ENCODE measurements at places on chromosomes 16 and 17. TPM values are rescaled to one million over a fixed set of nuclear protein-coding genes. Genes with fewer than 3 reads are reported as not detected.

DNA sequence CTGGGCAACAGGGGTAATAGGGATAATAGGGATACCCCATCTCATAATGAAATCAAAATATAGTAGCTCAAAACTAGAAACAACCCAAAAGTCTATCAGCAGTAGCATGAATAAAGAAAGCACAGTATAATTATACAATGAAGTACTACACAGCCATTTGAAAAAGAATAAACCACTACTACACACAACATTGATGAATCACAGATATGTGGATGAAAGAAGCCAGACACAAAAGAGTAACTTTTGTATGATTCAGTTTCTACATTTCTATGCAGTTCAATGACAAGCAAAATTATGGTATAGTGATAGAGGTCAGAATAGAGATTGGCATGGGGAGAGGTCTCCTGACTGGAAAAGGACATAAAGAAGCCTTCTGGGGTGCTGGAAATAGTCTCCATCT is 2.8 kb upstream of the HOXB13 start:
- no peak for DNase-seq

DNA sequence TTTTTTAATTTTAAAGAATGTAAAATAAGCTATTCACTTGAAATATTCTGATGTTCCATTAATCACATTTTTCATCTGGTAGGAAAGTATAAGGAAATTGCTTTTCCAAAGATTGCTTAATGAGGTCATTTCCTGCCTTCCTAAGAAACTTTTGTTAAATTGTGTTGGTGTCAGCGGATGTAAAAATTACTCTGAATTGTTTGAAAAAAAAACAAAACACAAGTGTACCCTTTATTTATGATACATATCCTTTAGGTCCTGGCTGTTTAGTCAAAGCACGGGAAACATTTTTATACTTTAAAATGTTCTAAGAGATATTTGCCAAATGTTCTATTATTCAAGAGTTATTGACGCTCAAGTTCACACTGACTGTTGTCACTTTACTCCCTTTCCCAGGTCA is 1357.4 kb upstream of the GOT2 start:
- DNase-seq = no peak

DNA sequence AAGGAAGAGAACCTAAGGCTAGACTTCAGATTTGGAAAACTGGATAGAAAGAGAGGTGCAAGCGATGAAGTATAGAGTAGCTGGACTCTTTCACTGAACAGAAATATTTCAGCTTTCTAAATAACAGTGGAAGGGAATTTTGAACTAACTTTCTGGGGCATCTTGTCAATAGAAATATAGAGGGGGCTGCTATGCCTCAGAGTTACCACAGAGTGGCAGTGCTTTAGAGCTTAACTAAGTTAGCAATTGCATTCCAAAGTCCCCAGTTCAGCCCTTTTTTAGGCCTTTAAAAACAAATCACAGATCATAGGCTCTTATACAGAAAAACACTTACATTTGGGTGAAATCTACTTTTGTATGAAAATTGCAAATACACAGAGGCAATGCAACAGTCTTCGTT is 154.2 kb upstream of the CDH8 start:
- DNase-seq = no peak

DNA sequence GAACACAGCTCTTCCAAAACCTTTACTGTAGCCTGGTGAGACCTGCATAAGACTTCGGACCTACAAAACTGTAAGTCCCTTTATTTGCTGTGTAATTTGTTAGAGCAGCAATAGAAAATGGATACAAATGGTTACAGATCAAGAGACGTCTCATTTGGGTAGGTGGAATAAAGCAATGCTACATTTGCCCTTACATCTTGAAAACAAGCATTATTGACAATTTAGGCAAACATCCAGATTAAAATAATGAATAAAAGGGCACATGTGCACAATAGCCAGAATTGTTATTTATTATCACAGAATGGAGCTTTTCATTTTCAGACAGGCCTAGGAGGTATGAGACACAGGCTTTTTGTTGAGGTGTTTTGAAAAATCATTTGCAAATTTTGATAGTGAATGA is 222.2 kb upstream of the CPHXL start:
- no peak for DNase-seq

GRCh38 chr17:8126491-8127066 is 2.7 kb upstream of the HES7 start:
- DNase-seq = peak; percentile 30

DNA sequence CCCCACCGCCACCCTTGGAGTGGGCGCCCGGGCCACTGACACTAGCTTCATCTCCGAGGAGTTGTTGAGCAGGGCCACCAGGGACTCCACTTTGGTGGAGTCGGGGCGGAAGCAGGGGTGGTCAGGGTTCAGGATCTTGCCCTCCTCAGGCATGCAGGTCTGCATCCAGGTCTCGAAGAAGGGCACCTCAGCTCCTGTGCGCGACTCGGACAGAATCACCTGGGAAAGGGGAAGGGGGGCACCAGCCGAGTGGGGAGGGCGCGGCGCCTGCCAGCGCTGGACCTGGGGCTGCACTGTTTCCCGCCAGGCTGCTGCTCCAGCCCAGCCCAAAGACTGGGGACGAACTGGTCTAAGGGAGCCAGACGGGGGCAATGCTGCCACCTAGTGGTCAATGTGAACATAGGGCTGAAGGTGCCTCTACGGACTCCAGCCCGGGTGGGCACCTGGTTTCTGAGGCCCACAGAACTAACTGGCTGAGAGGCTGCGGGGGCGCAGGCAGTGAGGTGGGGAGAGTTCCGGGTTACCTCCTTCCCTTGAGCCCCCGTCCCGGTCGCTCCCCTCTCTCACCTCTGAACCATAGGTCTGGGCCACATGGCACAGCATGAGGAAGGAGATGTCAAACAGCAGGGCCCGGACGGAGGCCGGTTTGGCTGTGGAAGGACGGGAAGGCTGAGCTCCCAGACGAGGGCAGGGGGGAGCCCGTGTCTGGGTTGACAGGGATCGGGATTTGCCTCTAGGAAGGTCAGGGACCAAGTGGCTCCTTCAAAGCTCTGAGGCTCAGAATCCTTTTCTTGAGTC is 11.8 kb downstream of the CSF3 start:
- DNase-seq = peak; percentile 74

GRCh38 chr17:79388556-79389295 is 222.1 kb downstream of the RBFOX3 start:
- peak; percentile 70 for DNase-seq

DNA sequence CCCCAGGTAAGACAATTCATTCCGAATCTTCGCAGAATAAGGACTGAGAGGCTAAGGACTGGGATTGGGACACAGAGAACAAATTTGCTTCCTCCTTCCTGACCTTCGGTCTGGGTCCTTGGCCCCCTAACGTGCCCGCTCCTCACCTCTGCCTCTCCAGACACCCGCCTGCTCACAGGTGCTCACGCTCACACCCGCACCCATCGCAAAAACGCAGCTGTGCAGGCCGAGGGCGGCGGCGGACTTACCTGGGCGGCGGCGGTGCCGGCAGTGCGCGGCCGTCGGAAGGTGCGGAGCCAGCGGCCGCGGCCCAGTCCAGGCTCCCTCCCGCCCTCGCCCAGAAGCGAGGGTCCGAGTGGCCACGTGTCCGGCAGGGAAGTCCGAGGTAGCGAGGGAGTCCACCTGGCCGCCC is 7.1 kb upstream of the HOXB9 start:
- no peak for DNase-seq

DNA sequence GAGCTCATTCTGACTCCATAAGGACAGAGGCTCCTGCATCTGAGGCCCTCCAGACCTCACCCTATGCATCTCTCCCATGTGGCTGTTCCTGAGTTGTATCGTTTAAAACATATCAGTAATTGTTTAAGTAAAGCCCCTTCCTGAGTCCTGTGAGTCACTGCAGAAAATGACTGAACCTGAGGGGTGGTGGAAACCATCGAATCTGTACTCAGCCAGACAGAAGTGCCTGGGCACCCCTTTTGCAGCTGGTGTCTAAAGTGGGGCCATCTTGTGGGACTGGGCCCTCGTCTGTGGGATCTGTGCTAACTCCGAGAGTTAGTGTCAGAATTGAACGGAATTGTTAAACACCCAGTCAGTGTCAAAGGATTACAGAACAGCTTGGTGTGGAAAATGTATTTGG is 25.4 kb downstream of the CMTM3 start:
- DNase-seq = no peak

GRCh38 chr16:68284847-68285246 is 20.5 kb downstream of the SLC7A6 start:
- DNase-seq = no peak

DNA sequence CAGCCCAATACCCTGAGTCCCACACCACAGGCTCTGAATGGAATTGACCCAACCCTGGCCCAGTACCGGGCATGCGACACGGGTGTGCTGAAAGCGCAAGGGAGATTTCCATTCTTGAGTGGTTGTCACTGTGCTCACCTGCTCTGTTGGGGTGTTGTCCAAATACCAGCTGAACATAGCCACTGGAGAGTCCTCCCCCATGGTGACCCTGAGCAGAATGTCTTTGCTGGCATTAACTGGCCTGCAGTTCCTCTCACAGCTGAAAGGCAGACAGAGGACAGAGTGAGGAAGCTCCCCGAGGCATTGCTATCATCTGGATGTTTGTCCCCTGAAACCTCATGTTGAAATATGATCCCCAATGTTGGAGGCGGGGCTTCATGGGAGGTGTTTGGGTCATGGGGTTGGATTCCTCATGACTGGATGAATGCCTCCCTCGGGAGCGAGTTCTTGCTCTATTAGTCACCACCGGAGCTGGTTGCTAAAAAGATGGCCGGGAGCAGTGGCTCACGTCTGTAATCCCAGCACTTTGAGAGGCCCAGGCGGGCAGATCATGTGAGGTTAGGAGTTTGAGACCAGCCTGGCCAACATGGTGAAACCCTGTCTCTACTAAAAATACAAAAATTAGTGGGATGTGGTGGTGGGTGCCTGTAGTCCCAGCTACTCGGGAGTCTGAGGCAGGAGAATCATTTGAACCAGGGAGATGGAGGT is 57.3 kb upstream of the BCO1 start:
- DNase-seq = peak; percentile 57

GRCh38 chr16:82016263-82016662 is 5.0 kb upstream of the SDR42E1 start:
- no peak for DNase-seq

DNA sequence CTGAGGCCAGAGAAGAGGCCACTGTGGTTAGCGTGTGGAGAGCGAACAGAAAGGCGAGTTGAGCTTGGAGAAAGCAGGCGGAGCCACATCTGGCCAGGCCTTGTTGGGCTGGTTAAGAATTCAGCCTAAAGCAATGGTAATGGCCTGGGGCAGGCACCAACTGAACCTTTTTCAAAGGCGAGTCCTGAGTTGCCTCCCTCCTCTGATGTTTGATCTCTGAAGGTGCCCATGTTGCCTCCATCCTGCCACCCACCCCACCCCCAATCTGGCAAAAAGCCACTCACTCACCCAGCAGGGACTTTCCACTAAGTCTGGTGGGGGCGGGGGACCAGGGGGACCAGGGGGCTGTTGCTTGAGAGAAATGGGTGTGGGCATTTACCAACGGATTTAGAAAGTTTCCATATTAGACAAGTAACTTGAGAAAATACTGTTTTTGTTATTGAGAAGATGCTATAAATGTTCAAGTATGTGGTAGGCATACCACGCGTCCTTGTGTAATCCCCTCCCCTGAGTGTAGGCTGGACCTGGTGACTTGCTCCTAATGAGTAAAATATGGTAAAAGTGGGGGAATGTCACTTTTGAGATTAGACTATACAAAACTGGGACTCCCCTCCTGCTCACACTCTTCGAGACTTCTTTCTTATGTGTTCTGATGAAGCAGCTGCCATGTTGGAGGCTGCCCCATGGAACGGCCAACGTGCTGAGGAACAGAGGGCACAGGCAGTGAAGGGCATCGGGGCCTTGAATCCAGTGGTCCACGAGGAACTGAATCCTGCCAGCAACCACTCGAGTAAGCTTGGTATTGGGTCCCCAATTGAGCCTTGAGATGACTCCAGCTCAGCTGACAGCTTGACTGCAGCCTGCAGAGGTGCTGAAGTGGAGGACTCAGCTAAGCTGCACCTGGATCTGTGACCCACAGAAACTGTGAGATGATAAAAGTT is 29.9 kb upstream of the TNS4 start:
- no peak for DNase-seq

- no peak for DNase-seq
Measured at GRCh38 chr17:82823004-82823403, 16.8 kb downstream of the ZNF750 start.

- peak; percentile 82 for DNase-seq
Measured at GRCh38 chr17:15171167-15172047, 93.7 kb downstream of the PMP22 start.

DNA sequence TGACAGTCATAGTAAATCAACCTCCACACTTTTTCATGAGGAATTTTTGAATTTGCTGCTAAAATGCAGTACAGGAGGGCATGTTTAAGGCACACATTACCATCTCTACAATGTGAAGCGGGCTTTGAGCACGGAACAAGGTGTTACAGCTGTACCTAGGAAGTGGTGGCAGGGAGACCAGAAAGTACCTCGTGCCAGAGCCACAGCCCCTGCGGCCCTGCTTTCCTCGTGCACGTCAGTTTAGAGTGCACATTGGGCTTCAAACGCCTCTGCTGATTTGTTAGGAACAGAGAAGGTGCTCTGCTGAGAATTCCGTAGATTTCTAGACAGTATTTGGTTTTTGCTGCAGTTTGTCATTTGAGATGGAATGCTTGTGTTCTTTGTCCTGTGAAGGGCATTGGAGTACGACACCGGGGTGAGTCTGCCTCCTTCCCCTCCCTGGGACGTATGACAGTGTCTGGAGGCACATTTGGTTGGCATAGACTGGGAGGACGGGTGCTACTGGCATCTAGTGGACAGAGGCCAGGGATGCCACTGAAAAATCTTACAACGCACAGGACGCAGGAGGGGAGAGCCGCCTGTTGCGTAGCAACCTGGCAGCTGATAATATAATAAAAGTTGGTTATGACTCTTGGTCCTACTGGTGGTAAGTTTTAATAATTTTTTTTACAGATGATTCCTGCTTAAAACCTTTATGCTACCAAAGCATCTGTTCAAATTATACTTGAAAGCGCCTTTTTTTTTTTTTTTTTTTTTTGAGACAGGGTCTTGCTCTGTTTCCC is 9.1 kb downstream of the FOXK2 start:
- no peak for DNase-seq

JPH3 gene
- total RNA-seq = 9.1 TPM

MARVELD3 gene
- total RNA-seq = not detected

ZPBP2 gene
- not detected for total RNA-seq

CA7 gene
- total RNA-seq = not detected

CLEC3A gene
- total RNA-seq = not detected

KRTAP4-3 gene
- not detected for total RNA-seq

FSCN2 gene
- total RNA-seq = 0.43 TPM

TOP2A gene
- total RNA-seq = 295 TPM

RPL23 gene
- 1,802 TPM for total RNA-seq

CSH1 gene
- not detected for total RNA-seq

PCGF2 gene
- total RNA-seq = 116 TPM

CIBAR2 gene
- total RNA-seq = not detected
